ENCODE measurements at places on chromosomes 7 and 10.
A peak's percentile ranks its signal among the peaks of the same experiment; 100 is the strongest.

DNA sequence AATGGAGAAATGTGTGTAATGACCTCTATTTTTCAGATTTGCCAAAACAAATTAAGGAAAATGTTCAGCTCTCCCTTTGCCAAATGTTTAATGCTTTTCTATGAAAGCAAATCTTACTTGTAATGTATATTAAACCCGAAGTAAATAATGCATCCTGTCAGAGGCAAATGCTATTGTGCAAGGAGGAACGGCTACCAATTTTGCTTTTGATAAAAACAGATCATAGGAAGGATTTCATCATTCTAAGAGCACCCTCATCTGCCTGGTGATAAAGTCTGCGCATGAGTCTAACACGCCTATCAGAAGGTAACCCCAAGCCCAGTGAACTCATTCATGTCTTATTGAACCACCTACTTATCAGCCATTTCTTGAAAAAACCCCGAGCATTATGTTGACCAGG lies 412.4 kb upstream of the MKI67 start:
- no peak for DNase-seq

GRCh38 chr7:106618480-106618879 lies 42.5 kb downstream of the CCDC71L start:
- DNase-seq = peak; percentile 84

DNA sequence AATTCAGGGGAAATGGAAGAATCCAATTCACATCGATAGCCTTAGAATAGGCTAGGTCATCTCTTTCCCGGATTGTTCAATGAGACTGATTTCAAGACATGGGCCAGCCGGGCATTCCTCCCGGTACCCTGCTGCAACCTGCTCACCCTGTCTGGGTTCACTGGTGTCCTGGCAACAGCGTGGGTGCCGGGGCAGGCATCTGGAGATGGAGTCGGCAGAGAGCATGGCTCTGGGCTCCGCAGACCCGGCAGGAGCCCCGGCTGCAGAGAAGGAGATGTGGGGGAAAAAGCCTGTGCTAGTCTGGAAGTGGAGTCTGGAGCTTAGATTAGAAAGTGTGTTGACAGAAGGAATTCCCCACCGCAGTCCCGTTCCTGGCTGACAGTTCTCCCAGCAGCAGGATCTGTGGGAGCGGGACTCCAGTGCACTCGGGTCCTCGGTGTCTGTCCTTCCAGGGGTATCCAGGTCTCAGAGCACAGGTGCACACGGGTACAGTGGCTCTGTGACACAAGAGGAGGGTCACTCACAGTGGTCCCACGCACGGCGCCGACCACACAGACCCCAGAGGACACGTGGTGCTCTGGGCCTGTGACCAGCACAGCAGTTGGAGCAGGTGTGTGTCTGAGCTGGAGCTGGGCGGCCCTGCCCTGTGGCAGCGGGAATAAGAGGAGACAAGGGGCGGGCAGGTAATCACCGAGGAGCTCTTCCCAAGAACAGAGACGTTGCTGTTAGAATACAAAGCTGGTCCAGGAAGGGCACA lies 65.7 kb upstream of the PITRM1 start:
- no peak for DNase-seq

GRCh38 chr10:70785190-70785589 lies at the start of gene TBATA:
TSS of gene TBATA (minus strand) at chr10:70785377. CDS start at chr10:70783379, 1,998 bp downstream.
- DNase-seq = no peak

DNA sequence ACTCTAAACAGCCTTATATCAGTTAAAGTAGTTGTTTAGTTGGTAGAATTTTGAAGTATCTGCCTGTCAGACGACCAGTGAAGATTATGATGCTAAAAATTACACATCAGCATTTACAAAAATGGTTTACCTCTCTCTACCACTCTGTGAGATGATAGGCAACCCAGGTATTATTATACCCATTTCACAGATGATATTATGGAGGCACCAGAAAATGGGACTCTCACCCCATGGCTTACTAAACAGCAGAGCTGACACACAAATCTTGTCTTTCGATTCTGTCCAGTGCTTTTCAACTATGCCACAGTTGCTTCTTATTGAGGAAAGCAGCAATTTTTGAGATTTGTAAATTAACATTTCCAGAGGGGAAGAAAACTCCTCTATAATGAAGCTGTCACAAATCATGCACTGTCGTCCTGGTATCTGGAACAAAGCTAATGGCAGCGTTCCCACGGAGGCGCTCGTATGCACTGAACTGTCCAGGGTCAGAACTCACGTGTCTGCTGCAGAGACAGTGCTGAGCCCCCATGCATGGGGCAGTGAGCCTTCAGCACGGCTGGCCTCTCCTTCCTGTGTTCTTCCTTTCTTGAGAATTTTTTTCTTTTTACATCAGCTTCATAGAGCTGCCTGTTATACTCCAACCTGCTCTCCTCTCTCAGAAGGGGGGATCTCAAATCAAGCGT lies 381.1 kb downstream of the SDK1 start:
- no peak for DNase-seq

DNA sequence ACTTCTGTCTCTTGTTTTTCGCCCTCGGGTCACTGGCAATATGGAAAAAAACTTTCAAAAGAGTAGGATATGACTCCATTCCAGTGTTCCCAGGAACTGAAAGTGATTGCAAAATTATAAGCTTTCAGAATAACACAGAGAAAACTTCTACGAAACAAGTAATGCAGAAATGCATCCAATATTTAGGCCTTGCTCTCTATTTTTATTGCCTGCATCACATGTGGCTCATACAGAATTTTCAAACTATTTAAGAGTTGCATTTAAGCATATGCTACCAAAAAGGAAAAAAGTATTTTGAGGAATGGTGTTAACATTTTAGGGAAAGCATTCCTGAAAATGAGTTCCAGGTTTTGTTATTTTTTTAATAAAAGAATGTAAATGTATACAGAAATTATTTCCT lies 228.0 kb downstream of the CACNB2 start:
- no peak for DNase-seq

- DNase-seq = no peak
Measured at GRCh38 chr10:103445366-103445765, 6.8 kb downstream of the CALHM2 start.

DNA sequence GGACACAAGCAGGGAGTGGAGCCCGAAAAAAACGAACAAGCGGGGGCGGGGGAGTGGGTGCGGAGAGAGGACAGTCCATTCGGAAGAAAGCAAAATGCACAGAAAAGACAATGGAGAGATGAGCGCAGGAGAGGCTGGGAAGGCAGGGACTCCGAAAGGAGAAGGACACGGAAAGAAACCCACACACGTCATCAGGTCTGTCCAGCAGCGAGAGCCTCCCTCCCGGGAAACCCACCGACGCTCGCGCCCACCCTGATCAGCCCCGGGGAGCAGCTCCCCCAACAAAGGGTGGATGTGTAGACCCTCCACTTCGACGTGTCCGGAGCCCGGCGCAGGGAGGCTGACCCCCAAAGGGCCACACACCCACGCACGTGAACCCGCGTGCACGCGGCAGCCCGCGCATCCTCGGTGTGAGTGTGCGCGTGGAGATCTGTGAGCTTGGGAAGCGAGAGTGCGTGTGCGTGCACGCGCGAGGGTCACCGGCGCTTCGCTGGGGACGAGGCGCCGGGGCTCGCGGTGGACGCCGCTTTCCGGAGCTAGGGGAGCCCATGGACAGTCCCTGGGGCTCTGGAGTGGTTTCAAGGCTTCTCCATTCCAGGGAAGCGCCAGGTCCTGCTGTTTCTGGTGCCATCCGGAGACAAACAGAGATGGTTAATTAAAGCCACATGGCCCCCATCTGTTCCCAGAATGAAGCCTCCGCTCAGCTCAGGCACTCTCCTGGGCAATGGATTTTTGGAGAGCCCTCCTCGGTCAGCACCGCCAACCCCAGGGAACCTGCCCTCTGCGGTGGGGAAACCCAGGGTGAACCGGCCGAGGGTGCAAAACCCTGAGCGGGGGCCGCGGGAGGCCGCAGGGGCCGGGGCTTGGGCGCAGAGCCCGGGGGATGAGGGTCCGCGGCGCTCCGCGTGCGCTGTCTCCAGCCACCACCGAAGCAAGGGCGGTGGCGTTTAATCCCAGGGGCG lies 916 bp downstream of the LAMB1 start:
- peak; percentile 72 for DNase-seq

- no peak for DNase-seq
Measured at GRCh38 chr10:17209302-17209701, 7.8 kb upstream of the TRDMT1 start.

DNA sequence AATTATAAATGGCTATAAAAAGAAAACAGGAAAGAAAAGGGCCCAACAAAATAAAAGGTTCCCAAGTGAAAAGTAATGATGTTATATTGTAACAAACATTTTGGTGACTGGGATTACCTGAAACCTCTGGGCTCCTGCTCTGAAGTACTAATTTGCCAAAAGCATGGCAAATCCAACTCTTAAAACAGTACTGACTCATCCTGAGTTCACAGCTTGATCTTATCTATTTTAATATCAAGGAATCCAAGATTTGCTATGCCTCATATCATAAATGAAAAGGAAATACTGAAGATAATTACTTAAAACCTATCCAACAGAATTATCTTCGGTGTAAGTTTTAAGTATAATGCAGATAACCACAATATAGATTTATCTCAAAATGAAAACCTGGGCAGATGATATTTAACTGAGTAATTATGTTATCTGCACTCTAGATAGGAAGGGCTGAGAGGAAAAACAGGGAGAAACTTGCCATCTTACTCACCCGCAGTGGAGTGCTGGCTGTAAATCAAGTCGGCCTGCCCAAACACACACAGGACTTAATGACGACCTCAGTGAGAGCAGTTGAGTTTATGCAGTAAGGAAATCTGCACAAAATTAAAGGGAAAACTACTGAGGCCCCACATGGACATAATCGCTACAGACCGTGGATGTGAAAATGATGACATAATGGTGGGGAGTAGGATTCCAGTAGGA lies 48.4 kb downstream of the MPP7 start:
- DNase-seq = peak; percentile 72

- no peak for DNase-seq
Measured at GRCh38 chr7:3302681-3303320, 1.7 kb downstream of the SDK1 start.

GRCh38 chr7:125555916-125556315 lies 626.3 kb upstream of the POT1 start:
- no peak for DNase-seq

- peak; percentile 10 for DNase-seq
Measured at GRCh38 chr7:1459920-1460820, 900 bp upstream of the MICALL2 start.
